ENCODE measurements at places on chromosomes 16 and 17. TPM values are rescaled to one million over a fixed set of nuclear protein-coding genes. Genes with fewer than 3 reads are reported as not detected.

ZACN gene
- total RNA-seq = not detected

UMOD gene
- total RNA-seq = 0.60 TPM

COX6A2 gene
- 1.3 TPM for total RNA-seq

ZNF785 gene
- total RNA-seq = 24.0 TPM

CHAD gene
- 2.1 TPM for total RNA-seq
